ENCODE measurements at places on chromosomes 6 and 20.
A peak's percentile ranks its signal among the peaks of the same experiment; 100 is the strongest.

GRCh38 chr20:34491226-34491931 is 24.8 kb upstream of the DYNLRB1 start:
- DNase-seq = no peak

DNA sequence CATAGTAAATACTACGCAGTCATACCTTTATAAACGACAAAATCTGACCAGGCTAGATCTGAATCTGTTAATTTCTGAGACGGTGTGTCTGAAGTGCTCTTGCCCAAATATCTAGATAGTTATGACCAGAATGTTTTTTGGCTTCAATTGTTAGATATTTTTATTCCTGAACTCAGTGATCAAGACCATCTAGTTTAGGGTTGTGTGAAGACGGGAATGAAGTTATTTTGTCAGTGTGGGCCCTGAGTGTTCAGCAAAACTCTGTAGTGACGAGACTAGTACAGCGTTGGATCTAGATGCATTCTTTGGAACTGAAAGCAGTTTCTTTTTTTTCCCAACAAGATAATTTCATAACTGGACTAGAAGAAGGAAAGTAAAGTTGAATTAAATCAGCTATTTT is 3.1 kb downstream of the STXBP5 start:
- no peak for DNase-seq

- DNase-seq = no peak
Observed at GRCh38 chr6:117906507-117906957, 532 bp upstream of the SLC35F1 start.

GRCh38 chr6:166575205-166575604 is 11.3 kb downstream of the RAMACL start:
- DNase-seq = no peak

DNA sequence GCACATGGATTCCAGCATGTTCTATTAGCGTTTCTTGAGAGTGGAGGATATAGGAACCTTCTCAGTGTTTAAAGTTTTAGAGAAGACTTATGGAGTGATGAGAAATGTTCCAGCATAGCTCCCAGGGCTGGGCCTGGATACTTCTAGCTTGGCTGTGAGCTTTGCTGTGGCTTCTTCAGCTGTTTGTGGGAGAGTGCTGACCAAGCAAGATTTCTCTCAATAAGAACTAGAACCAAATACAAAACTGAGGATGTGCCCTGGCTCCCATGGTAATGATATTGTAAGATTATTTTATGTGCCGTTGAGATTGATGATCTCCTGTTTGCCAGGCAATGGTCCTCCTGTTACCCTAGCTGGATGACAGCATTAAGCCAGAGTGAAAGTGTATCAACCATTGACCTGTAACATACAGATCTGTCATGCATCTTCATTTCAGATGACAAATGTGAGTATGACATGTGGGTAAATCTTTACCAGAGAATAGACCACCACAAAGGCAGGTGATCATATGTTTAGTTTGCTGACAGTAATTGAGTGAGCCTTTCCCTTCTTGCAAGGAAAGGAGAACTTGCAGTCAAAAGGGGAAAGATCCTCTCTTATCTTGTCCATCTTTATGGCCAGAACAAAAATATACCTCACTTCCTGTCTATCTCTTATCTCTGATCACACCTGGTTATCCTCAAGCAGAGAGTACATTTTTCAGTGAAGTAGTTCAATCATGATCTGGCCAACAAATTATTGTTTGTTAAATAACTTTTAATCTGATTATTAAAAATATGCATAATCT is 180.1 kb downstream of the SLC24A3 start:
- no peak for DNase-seq

GRCh38 chr6:145278163-145278807 is 457.0 kb downstream of the EPM2A start:
- peak; percentile 17 for DNase-seq

DNA sequence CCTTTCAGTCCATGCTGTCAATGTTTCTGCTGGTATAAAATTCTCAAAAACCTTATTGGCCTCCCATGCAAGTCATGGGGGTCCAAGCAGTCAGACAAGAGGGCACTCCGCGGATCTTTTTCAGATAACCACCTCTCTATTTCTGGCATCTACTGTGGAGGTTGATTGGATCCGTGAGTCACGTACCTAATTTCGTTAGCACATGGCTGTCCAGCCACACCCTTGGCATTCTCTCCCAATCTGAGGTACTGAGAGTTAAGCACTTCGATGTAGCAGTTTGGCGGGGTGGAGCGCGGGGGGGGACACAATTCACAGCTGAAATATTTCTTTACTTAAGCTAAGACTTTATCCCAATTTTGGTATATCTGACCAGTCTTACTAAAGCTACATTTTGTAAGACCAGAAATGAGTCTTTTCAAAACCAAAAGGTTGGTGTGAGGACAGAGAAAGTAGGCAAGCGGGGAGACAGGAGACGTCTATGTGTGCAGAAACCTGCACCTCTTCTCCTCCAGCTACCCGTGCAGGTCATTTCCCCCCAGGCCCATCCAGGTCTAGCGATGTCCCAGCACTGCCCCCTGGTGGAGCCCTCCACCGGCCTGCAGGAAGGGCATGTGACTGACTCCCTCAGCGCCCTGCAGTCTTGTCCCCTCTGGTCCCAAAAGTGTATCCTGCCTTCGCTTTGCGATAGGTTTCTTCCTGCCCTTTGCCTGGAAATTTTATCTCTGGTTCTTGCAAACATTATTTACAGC is 113.1 kb downstream of the ADAT2 start:
- DNase-seq = no peak

- DNase-seq = no peak
Observed at GRCh38 chr6:113901482-113901881, 44.3 kb downstream of the MARCKS start.

GRCh38 chr6:156686301-156686994 is 90.7 kb upstream of the ARID1B start:
- peak; percentile 35 for DNase-seq

DNA sequence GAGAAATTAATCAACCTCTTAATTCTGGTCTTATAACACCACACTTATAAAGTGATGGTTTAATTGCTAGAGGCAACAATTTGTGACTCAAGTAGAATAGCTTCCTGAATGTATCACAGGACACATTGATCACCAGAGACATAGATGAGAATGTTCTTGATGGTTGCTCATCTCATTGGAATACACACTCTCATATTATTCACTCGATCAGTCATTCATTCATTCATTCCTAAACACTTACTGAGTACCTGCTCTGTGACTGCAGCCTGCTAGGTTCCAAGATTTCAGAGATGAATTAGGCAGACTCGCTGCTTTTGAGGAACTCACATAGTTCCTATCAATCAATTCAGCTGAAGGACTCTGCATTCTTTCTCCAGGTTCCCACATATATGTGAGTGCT is 365.1 kb upstream of the SOX4 start:
- DNase-seq = no peak

- DNase-seq = no peak
Observed at GRCh38 chr20:63642527-63643247, 10.5 kb downstream of the STMN3 start.

GRCh38 chr6:151096691-151097606 is 142.8 kb upstream of the AKAP12 start:
- no peak for DNase-seq

DNA sequence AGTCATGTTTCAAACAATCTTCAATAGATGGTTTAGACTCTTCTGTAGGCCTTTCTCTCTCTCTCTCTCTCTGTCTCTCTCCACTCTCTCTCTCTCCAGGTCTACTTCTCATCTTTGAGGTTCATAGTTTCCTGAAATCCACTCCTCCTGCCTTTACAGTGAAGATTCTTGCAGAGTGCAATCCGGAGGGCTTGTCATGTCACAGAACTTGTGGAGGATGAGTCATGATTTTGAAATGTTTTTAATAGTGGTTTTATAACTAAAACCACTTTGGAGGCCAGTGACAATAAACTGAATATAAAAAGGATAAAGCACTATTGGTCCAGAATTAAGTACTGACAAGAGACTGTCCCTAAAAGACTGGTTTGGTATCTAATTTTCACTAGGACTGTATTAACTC is 156.3 kb downstream of the KIF6 start:
- peak; percentile 23 for DNase-seq

- no peak for DNase-seq
Observed at GRCh38 chr6:2658788-2659187, 91.9 kb downstream of the MYLK4 start.

- DNase-seq = no peak
Observed at GRCh38 chr6:17585766-17586490, 14.2 kb upstream of the FAM8A1 start.

DNA sequence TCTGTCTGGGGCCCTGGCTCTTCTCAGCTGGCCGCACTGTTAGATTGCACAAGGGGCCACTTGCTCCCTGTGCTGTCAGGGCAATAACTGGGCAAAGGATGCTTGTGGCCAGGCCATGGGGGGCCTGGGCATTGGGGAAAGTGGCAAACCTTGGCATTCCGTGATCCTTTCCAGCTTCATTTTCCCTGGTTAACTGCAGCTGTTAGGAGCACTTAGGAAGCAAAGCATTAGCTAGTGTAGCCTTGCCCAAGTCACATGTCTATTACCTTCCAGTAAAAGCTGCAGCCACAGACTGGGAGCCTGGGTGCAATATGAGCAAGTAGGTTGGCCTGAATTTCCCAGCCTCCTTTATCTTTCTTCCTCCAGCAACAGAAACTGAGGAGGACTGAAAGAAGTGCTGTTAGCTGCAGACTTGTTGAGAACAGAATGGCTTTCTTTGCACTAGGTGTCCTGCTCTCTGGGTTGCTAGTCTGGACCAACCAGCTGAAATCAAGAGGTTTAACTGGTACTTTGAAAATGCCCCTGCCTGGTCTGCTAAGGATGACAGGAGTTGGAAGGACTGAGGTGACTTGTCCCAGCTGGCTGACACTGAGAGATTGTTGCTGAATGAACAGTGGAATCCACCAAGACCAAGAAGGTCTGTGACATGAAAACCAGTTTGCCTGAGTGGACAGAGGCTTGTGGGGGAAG is 312.3 kb upstream of the SUPT3H start:
- no peak for DNase-seq

- no peak for DNase-seq
Observed at GRCh38 chr6:145034664-145035063, 700.7 kb downstream of the EPM2A start.

DNA sequence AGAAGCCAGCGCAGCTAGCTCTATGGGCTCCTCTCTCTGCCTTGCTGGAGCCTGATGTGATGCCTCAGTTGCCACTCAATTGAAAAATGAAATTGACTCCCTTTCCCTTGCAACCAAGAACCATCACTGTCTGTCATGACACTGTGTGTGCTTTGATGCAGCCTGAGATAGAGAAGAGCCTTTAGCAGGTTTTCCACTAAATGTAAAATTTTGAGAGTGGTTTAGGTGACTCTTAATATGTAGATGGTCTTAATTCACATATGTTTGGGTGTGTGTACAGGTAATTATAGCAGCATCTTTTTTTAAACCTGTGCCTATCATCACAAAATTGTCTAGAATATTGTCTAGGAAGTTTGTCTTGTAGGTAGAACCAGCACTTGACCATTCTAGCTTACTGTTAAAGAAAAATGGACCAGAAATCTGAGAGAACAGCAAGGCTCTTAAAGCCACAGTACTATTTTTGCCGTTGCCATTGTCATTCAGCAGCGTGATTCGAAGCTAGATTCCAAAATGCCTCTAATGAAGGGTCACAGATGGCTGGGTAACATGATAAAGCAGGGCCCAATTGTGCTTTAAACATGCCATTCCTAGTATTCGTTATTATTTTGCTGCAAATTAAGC is 1.3 kb downstream of the ARFGEF3 start:
- DNase-seq = no peak

Measured in GM04504 (cell line).